Midbrain (tissue), 1 donor: ENCODE measurements at places on chromosomes 7 and 10.

DNA sequence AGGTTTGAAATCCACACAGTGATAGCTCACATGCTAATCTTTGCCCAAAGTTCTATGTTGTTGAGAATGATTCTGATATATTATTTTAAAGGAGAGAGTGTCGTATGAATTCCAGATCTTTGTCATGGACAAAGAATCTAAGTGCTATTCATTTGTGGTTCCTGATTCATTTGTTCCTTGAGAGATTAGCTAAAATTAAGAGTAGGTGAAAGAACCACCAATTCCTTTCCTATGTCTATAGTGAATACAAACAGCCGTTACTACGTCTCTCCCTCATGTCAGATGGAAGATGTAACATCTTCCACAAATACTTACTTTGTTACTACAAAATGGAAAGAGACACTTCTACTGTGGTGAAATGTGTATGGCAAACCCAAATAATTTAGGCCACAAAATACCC is 3.3 kb upstream of the PLXDC2 start:
- DNase-seq, result no peak

DNA sequence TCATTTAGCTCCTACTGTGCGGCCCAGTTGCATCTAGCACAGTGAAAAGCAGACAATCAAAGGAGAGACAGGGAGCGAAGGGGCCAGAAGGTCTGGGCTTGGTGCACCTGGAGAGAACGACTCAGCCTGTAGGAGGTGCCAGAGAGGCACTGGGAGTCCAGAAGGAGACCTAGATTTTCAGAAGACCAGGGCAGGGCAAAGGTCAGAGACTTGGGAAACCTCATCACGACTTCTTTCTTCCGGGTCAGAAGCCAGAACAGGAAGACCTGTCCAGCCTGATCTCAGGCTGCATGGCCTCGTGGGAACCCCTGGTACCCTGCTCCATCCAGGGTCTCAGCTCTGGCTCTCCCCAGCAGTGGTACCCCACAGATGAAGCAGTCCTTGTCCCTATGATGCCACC is 5.2 kb downstream of the AGAP3 start:
- DNase-seq, result no peak

- no peak for DNase-seq
Measured at GRCh38 chr7:114986190-114987180, 64.6 kb downstream of the MDFIC start.

GRCh38 chr10:106107706-106108105 is 1056.8 kb downstream of the SORCS1 start:
- DNase-seq, result no peak

- DNase-seq, result peak; percentile 65
Measured at GRCh38 chr10:3090914-3091787, 23.8 kb downstream of the PFKP start.

GRCh38 chr7:75559355-75559975 is 67.3 kb downstream of the SPDYE5 start:
- no peak for DNase-seq

DNA sequence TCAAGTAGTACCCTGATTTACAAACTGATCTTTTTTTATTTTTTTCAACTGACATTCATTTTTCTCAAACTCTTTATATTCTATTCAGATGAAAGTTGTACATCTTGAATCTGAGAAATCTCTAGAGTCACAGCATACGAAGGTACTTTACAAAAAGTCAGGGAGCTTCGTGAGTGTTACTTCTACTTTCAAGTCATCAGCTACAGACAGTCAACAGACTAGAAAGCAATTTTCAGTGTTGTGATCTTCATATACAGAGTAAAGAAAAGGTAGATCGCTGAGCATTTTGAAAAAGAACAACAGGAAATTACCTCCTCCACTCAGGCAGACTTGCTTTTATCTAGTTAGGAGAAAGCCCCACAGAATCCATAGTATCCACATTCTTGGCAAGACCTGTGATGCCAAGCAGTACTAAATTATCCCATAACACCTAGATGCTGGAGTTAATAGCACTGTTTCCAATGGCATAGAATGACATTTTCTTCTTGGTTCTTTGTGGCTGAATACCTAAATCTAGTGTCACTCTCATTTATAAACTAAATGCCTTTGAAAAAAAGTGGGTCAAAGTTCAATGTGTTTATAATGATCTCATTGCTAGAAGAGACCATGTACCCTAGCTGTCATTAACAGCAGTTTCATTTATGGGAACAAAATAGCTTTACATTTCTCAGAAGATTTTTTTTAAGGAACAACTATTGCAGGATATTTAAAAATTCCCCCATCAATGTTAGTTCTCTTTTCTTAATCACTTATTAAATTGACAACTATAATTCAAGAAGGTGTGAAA is 12.0 kb upstream of the ZNF800 start:
- DNase-seq, result no peak

- no peak for DNase-seq
Measured at GRCh38 chr7:128080169-128080568, 48.9 kb upstream of the LRRC4 start.

DNA sequence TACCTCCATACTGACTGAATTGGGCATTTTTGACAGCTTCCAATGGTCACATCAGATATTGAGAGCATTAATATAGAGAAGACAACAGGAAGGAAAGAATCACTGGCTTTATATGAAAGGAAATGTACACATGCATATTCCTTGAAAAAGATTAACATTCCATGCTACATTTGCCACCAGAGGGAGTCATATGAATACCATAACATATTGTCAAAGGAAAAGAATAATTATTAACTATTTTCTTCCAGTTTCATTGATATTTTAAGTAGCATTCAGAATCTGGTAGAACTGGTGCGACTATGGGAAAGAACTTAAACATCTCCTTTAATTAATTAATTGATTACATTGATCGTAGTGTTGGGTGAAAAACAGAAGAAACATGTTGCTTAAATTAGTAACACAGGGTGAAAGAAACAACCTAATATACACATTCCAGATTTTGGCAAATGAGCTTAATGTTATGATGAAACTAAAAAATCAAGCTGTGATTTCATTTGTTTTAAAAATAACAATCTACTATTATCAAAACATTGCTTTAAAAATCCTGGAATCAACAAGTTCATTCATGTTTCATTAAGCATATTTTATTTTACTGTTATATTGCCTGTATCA is 71.5 kb downstream of the GPR85 start:
- no peak for DNase-seq

GRCh38 chr7:121395494-121395960 is 581 bp downstream of the FAM3C start:
- no peak for DNase-seq

DNA sequence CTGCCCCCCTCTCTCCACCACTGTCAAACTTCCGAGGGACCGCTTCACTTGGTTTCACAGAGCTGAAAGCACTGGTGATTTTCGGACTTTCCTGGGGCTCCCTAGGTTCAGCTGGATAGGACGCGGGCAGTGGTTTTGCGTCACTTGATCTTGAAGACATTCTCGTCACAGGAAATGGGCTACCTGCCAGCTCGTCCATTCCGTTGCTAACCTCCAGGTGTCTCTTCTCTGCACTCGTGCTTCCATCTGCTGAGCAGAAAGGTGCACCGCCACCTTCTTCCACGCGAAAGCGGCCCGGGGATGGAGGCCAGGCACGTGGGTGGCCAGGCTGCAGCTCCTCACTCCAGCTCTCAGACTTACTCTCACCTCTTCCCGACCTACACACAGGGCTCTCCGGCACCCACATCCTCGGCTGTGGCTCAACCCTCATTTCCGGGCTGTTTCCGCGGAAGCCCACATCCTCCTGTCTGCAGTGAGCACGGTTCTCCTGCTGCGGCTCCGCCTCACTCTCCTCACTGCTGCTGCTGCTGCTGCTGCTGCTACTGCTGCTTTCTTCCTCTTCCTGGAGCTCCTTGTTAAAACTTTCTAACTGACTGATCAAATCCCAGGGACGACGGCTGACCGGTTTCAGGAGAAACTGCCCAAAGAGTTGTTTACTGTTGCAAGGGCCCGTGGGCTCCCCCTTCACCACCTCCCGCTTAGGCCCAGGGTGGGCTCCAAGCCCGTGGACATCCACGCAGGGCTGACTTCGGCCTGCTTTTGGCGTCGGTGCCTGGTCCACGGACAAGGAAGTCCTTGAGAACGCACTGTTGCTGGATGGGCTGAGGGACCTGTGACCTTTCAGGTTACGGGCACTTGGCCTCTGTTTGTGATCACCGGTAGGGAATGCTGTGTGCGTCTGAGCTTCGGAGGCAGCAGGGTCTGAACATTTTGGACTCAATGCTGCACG is 32.1 kb downstream of the JCAD start:
- no peak for DNase-seq

DNA sequence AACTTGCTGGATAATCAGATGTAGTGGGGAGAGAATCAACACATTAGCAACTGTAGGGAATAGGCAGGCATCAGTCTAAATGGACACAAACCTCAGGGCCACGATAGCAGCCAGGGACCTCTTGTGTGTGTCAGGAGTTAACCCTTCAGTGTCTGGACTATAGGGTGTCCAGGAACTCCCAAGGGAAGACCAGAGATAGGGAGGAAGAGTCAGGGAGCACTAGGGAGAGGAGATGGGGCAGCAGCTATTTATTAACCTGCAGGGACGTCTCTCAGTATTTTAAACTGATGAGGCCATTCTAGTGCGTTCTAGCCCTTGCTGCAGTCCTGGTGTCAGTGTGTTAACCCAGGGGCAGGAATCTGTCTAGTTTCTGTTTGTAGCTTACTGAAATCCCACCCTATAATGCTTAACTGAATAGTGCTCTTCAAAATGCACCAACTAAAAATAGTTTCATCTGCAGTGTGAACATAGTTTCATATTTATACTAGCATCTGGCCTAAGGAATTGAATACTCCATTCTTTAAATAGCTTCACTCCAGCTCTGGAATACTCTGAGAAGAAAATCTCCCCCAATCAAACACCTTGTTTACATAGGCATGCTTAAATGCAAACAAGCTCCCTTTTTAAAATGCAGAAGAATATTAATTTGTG is 62.7 kb downstream of the ARID5B start:
- no peak for DNase-seq

DNA sequence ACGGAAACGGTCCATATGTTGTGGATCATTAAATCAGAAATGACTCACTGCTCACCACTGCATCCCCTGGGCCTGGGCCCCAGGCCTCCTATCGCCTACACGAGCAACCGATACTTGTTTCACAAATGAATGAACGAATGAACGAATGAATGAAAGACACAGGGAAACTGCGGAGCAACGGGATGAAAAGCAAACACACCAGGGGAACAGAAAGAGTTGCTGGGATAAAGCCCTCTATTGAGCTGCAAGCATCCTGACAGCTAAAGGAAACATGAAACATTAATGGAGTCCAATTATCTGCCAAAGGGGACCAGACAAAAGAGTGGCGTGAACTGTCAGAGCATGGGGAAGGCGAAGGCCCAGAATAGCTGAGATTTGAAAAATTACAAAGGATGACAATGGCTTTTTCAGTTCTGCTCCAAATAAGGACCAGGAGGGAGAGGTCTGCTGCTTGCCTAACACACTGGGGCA is 92.1 kb downstream of the GRB10 start:
- peak; percentile 42 for DNase-seq

- DNase-seq, result no peak
Measured at GRCh38 chr7:143041346-143041745, 10.8 kb upstream of the OR6V1 start.

GRCh38 chr10:22723783-22724182 is 9.4 kb upstream of the PIP4K2A start:
- DNase-seq, result no peak

- no peak for DNase-seq
Measured at GRCh38 chr7:151008143-151008510, 16.2 kb downstream of the ATG9B start.

DNA sequence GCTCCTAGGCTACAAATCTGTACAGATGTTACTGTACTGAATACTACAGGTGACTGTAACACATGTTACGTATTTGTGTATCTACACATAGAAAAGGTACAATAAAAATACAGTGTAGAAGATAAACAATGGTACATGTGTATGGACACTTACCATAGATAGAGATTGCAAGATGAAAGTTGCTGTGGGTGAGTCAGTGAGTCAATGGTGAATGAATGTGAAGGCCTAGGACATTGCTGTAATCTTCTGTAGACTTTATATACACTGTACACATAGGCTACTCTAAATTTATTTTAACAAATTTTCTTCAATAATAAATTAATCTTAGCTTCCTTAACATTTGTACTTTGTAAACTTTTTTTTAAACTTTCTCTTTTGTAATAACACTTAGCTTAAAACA is 205.6 kb downstream of the RNLS start:
- DNase-seq, result no peak

- no peak for DNase-seq
Measured at GRCh38 chr7:78225534-78225933, 427.0 kb downstream of the PHTF2 start.

DNA sequence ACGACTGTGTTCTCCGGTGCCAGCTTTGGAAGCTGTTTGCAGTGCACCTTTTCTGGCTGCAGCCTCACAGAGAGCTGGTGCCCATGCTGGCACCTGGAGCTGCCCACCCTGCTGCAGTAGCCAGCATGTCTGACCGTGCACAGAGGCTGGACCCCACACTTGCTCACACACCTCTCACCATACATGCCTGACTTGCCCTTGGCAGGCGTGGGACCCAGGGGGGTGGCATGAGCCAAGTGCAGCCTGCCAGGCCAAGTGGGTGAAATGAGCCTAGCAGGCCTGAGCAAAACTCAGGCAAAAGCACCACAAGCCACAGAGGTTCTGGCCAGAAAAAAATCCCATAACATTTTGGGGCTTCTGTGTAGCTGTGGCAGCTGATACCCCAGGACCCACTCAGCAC is 258.8 kb downstream of the XPNPEP1 start:
- DNase-seq, result no peak

DNA sequence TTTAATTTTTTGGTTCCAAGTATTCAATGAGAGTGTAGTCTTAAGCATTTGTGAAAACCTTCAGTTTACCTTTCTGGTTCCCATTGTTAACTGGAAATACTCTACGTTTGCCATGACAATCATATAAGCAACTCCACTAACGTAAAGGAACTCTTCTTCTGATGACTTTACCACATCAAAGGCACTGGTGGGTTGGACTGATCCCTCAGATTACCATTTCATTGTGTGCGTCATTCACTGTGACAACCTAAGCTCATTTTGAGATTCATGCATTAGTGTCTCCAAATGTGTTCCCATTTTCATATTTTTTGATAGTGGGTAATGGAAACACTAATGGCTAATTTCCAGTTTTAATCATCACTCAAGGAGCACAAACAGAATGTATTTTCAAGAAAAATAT is 119.9 kb upstream of the COL1A2 start:
- DNase-seq, result no peak

GRCh38 chr10:62831346-62831745 is 15.2 kb upstream of the EGR2 start:
- DNase-seq, result no peak

DNA sequence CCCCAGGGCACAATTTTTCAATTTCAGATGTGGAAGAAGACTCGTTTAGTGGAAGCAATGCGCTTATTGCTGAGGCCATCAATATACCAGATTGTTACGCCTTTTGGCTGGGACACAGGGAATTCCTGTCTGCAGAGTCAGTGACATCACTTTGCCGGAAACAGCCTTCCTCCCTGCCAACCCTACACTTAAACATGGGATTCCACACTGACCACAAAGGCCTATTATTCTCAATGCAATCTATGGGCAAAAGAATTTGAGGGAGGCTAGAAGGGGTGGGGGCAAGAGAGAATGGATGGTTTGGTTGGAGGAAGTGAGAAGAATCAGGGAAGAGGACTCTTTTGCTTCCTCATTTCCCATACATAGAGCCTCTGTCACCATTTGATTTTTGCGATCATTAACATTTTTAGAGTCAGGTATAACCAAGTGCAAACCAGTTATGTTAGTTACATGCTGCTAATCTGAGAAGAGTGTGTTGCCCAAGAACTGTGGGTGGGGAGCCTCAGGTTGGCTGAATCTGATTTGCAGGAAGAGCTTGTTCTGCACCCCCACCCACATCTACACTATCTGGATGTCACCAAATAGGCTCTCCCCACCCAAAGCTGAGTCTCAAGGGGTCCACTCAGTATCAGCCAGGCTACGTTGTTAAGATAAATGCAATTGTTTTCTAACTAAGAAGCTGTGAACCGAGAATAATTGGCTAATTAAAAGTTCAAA is 58.2 kb downstream of the ENTPD1 start:
- no peak for DNase-seq
